ENCODE measurements at places on chromosomes 2 and 18. TPM values are rescaled to one million over a fixed set of nuclear protein-coding genes. Genes with fewer than 3 reads are reported as not detected.

The SPP2 gene
- not detected for total RNA-seq

The AKAIN1 gene
- not detected for total RNA-seq

DNA sequence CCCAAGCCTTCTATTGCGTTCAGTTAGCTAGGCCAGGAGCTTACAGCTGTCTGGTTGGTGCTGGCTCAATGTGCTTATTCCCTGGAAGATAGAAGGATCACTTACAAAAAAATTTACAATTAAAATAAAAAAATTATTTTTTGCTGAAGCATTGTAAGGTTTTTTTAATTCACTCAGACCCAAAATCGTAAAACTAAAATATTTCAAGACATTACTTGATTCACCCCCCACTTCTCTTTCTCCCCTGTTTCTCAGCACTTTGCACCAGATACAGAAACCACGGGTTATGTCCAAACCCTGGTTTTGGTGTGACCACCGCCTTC is 911 bp upstream of the PTPRM start:
- DNase-seq = no peak

The ATOH8 gene
- 9.0 TPM for total RNA-seq

The PRKRA gene
- total RNA-seq = 43.0 TPM

The LYPD6B gene
- total RNA-seq = 98.5 TPM

- DNase-seq = no peak
Measured at GRCh38 chr2:127154396-127154795, 47.4 kb upstream of the BIN1 start.

GRCh38 chr2:173196080-173196479 is 120.4 kb downstream of the MAP3K20 start:
- DNase-seq = no peak

DNA sequence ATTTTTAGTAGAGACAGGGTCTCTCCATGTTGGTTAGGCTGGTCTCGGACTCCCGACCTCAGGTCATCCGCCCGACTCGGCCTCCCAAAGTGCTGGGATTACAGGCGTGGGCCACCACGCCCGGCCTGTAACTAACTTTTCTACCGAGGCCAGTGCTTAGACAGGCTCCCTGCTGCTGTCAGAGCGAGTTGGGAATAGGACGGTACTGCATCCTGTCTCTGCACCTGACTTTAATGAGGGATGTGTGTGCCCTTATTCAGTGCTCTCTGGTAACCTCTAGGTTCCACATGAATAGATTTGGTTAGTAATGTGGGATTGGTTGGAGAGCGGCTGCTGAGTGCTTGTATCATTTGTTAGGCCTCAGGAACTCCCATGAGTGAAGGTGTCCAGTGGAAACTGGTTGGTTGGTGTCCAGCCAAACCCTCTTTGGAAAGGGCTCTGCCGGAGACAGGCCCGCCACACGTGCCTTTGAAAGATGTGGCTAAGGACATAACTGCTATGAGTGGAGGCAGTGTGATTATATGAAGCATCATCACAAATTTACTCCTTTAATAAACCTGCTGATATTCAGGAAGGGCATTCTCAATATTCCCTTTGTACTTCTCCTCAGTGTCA is 36.6 kb downstream of the MYOM1 start:
- DNase-seq = no peak

DNA sequence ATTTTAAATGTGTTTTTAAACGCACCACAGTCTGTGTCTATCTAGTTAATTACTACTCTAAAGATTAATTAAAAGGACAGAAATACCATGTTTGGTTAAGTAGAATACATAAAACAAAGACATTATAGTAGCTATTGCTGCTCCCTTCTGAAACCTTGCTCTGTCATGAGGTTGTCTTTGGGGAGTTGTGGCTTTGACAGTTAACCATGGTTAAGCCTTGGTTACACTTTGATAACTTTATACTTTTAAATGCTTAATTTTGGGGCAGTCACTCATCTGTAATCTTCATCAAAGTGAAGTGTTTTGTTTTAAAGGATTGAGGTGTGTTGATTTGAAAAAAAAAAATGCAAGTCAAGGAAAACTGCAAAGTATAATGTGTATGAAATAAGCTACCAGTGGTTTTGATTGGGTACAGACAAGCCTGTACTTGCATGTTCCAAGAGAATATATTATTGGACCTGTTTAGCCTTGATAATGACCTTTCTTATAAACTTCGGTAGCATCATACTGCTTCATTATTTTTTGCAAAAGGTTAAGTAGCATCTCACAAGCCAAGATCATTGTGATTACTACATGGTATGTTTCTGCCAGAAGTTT is 29.8 kb upstream of the TBR1 start:
- no peak for DNase-seq

GRCh38 chr18:42341423-42341822 is 386.4 kb downstream of the PIK3C3 start:
- no peak for DNase-seq

The HMSD gene
- total RNA-seq = not detected

- DNase-seq = no peak
Measured at GRCh38 chr2:102074152-102074783, 68.3 kb upstream of the IL1R1 start.

The OR6B2 gene
- total RNA-seq = not detected

- DNase-seq = no peak
Measured at GRCh38 chr18:31516437-31516836, 18.5 kb downstream of the DSG2 start.

DNA sequence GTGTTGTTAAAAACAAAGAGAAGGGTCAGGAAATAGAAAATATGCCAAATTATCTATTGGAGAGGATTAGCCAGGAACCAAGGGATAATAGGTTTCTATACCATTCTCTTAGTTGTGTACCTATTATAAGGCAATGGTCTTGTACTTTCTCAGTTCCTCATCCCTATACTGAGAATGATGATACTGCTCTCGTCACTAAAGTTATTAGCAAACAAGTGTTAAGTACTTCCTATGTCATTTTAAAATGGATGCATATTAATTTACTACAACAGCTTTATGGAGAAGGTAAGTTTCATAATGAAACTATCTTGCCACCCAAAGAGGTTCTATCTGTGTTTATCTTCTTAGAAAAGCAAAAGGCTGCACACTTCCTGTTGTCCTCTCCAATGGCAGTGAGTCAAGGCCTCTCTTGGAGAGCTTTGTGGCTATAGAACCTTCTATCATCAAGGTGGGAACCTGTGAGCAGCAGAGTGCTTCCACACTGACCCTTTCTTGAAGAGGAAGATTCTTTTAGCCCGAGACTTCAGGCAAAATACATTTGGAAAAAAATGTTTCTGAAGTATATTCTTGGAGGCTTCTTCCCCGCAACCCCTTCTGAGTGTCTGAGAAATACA is 460.7 kb upstream of the FANCL start:
- no peak for DNase-seq

DNA sequence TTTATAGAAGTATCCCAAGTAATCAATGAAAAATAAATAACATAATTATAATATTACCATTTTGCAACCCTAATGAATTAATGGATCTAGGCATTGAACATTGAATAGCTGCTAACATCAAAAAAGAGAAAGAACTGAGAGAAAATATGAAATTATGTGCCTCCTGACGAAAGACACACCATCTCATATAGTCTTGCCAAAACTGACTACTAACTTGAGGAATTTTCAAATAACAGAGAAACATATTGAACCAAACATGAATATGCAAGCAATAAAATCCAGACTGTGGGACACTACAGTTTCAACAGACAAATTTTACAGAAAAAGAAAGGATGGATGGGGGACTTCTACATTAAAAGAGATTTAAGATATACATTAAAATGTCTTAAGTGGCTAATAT is 165.7 kb downstream of the WDPCP start:
- DNase-seq = no peak

DNA sequence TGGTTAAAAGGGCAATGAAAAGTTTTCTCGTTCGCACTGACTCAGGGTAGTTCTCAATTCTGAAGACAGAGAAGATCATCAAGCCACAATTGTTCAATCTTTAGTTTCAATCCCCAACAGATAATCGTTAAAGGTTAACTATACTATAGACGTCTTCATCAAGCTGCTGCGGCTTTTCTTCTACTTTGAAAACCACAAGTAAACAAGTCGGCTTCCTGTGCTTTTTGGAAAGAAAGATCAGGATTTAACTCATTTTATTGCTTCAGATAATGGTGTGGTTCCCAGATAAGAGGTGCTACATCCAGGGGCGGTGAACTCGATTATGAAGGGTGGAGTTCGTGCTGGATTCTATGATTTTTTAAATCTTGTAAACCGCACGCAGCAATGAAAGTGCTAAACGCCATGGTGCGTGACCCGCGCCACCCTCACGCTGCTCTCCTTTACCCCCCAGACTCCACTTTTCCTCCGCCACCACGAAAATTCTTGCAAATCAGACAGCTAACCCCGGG is 545 bp upstream of the CDCA7 start:
- no peak for DNase-seq

The CPLX4 gene
- total RNA-seq = not detected

The AQP12B gene
- total RNA-seq = not detected

DNA sequence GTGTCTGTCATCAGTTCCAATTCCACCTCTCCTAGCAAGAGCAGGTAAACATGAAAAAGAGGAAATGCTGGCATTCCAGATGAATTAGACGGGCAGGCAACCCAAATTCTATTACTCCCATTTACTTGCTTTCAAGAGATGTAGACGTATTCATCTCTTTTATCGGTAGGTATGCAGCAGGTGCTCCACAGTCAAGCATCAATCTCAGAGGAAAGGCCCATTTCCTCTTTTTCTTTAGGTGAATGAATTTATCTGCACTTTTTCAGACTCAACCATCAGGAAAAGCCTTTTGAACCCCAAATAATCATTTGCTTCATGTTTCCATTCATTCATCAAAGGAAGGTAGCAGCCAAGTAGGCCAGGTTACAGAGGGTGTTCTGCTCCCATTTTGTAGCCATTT is 27.9 kb downstream of the DPYSL5 start:
- no peak for DNase-seq

GRCh38 chr2:105764059-105764458 is 19.3 kb downstream of the NCK2 start:
- DNase-seq = no peak

- DNase-seq = no peak
Measured at GRCh38 chr2:121473512-121473911, 57.2 kb upstream of the RNU4ATAC start.

DNA sequence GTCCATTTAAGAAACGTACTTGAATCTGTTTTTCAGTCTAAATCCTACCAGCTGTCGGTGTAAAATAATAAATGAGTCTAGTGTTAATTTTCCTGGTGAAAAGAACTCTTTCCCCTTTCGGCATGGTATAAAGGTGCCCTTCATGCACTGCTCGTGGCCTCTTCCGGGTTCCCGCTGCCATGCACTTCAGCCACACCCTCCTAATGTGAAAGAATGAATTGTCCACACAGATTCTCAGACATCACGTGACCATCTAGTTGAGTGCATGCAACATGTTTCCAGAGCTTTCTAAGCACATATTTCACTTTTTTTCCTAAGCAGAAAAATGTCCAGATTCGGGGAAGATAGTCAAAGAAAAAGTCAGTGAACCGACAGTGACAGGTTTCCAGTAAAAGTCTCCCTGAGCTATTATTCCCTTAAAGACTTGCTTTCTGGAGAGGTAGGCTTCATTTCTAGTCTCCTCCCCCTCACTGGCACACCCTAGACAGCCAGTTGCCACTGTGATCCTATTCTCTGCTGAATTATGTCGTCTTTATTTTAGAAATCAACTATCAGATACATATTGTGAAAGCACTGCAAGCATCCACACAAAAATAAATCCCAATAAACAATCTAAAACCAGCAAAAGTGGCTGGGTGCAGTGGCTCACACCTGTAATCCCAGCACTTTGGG is 65.9 kb upstream of the RPL31 start:
- DNase-seq = no peak

The SLC40A1 gene
- total RNA-seq = 271 TPM

DNA sequence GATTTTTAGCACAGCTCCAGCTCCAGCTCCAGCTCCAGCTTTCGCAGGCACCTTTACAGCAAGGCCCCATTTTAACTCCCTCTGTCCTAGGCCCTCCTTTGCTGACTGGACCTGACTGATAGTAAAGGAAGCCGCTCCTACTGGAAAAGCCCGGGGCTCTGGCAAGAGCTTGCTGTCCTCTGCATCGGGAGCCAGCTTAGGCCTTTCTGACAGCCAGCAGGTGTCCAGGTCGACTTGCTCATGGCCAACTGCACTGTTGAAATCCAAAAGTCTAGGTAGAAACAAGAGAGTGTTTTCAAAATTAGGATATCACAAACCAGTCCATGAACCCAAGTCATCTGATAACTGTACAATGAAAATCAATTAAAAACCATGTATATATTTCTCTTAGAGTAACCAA is 161.1 kb downstream of the LAMA1 start:
- no peak for DNase-seq

DNA sequence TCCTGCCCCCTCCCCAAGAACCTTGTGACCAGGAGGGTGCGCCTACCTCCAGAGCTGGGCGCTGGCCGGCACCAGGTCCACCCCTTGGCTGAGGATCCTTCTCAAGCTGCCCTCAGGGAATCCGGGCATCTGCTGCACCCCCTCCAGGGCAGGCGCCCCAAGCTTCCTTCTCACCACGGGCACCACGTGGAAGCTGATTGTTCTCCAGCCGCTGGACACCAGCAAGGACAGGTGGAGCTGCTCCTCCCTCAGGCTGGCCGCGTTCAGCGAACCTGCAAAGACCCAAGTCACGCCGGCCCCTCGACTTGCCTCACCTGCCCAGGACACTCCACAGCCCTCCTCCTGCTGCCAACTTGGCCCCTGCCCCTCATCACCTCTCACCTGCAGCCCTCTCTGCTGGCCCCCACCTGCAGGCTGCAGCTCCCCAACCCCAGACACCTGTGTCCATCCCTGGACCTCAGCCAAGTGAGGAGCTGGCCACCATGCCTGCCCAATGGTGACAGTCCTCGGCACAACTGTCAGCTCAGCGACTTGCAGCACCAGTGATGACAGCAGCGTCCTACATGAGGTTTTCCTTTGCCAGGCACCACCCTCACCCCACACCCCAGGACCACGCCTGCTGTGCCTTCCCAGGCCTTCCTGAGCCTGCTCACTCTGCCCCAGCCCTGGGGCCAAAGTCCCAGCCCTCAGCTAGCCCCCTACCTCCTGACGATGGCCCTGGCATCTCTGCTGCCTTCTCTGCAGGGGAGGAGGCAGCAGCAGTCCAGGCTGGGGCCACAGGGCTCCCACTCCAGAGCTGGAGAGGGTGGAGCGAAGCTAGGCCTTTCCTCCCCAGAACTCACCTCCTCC is 4.2 kb downstream of the MAB21L4 start:
- no peak for DNase-seq

The ANKRD53 gene
- 2.9 TPM for total RNA-seq
